ENCODE measurements at places on chromosomes 3 and 15.

DNA sequence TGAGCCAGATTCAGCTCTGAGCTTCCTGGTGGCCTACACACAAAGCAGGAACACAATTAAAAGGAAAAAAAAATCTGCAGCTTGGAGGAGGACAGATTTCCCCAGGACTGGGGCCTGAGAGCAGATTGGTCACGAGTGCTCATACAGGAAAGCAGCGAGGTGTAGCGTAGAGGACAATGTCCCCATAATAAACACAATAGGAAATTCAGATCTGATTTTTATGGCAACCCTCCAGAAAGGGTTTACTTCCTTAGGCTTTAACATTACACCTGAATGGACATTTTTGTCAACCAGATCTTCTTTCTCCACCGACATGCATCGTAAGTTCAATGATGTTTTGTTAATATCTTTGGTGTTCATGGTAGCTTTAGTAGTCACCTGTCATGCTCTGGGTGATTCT, 23.3 kb downstream of the SLC6A20 start:
- no peak for DNase-seq

DNA sequence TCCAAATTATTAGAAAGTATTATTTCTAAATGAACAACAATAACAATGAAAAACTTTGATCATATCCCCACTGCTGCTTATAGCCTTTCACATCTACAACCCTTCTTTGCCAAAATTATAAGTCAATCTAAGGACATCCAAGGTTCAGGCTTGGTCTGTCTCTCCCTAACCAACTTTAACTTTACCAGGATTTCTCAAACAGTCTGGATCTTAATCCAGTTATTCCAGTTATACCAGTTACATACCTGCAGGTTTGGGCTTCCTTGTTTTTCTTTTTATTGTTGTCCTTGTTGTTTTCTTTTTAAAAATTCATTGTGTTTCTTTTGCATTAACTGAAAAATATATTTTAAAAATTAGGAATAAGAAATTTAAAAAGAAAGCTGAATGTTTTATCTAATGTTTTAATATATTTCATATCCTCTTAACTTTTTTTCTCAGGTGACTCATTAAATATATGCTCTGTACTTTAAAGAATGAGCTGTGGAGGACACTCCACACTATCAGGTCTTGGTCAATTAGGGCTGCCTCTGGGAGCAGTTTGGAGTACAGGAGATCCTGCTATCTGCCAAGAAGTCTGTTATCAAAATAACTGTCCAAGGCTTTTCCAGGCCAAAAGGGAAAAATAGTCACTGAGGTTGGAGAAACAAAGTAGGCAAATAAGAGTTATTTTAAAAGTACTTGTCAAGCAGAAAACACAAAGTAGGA, 421.4 kb downstream of the EPHA6 start:
- DNase-seq: no peak

- DNase-seq: no peak
These were observed 25.5 kb downstream of the GLDN start for GRCh38 chr15:51366920-51367319.

DNA sequence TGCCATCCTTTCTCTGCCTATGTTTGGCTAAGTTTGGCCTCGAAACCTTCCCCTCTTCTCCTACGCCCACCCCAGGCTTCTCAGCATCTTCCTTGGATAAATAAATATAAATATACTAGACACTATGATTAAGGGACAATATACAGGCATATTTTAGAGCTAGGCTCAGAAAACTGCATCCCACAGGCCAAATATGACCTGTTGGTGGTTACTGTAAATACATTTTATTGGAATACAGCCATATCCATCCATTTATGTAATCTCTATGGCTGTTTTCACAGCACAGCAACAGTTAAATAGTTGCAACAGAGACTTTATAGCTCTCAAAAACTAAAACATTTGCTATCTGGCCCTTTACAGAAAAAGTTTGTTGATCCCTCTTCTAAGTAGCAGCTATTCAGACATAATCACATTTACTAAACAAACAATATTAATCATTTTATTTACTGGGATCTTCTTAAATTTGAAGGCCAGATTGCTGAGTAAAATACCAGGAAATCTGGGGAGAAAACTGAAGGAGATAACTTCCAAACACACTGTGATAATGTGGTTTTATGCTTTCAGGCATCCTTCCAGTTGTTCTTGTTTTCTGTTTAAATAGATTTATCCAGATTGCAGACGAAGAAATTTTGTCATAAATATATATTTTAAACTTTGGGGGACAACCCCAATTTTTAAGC, 269.7 kb upstream of the THRB start:
- DNase-seq: no peak

DNA sequence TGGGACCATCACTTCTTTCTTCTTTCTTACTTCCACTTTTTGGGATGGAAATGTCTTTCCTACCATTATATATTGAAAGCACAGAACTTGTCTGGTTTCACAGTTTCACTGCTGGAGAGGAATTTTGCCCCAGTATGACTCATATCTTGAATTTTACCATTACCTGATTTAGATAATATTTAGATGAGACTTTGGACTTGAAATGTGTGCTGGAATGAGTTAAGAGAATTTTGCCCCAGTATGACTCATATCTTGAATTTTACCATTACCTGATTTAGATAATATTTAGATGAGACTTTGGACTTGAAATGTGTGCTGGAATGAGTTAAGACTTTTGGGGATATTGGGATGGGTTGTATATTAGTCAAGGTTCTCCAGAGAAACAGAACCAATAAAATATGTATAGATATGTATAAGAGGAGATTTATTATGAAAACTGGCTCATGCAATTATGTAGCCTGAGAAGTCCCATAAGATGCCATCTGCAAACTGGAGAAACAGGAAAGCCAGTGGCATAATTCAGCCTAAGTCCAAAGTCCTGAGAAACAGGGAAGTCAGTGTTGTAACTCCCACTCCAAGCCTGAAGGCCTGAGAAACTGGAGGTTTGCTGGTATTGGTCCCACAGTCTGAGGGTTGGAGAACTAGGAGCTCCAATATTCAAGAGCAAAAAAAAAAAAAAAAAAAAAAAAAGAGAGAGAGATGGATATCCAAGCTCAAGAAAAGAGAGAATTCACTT, 1029.2 kb downstream of the EPHA3 start:
- DNase-seq: no peak

GRCh38 chr15:81071120-81071519, 63.0 kb upstream of the CFAP161 start:
- no peak for DNase-seq

GRCh38 chr3:113890256-113890900, 51.8 kb downstream of the GRAMD1C start:
- DNase-seq: no peak

- DNase-seq: no peak
These were observed 123.6 kb upstream of the GAP43 start for GRCh38 chr3:115499666-115500065.

- no peak for DNase-seq
These were observed 646.9 kb upstream of the LMCD1 start for GRCh38 chr3:7854721-7855120.

DNA sequence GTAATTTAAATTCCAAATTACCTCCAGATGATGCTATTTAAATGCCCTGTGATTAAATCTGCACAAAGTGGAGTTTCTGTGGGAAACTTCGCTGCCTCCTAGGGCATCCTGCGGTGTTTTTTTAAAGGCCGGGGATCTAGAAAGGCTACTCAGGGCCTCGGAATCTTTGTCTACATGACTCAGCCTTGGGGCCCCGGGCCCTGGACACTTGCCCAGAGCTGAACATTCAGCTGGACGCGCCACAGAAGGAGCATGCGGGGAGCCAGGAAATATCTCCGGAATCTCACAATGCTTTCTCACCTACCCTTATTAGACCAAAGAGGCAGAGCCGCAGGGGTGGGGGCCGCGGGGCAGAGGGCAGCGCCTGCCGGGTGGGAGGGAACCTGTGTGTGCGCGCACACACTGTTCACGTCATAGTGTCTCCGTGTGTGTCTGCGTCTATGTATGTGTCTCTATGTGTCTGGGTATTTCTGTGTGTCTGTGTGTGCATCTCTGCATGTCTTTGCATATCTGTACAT, 145.5 kb upstream of the TPM1 start:
- no peak for DNase-seq

GRCh38 chr3:71254281-71255057, 329.1 kb downstream of the FOXP1 start:
- no peak for DNase-seq

DNA sequence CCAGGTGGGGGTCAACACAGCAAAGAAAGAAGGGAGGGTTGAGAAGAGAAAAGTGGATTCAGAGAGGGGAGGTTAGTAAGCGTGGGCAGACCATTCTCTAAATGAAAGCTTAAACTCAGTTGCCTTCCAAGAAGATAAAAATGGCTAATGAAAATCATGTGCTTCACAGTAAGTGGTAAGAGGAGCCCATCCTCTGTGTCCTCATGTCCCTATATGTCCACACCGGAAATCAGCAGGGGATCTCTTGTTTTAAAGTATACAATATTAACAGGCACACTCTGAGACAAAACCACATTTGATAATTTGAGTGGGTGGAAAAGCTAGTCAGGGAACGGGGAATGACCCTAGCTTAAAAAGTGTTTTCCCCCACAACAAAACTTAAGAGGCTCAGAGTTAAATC, 4.4 kb upstream of the FOXP1 start:
- DNase-seq: no peak

- DNase-seq: no peak
These were observed 945 bp downstream of the VIPR1 start for GRCh38 chr3:42503251-42503924.

DNA sequence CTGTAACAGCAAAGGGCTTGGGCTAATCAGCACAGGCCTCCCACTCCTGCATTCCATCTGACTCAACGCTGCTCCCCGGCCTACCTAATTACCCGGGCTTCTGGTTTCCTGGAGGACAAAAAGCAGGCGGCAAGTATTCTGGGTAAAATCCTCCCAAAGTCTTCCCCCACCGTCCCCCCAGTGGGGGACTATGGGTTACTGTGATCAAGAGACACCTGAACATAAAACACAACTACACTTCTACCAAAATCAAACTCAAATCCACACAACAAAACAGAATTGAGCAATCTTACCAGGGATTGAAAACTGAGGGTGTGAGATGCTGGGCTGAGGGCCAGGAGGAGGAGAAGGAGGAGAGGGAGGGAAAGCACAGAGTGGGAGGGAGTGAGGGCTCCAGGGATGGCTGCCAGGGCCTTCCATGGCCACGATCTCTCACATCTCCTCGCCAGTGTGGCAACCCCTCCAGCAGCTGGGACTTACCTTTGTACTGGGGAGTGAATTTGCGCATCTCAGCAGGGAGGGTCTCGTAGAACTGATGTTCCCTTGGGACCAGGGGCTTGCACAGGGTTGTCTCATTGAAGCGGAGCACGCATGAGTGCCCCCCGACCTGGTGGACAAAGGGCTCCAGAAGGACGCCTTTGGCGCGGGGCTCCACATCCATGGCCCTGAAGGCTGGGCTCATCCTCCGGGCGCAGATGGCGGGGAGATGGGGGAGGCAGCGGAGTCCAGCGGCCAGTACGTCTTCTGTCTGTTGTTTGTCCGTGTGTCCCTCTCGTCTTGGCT, 9.1 kb upstream of the NCKIPSD start:
- DNase-seq: no peak

DNA sequence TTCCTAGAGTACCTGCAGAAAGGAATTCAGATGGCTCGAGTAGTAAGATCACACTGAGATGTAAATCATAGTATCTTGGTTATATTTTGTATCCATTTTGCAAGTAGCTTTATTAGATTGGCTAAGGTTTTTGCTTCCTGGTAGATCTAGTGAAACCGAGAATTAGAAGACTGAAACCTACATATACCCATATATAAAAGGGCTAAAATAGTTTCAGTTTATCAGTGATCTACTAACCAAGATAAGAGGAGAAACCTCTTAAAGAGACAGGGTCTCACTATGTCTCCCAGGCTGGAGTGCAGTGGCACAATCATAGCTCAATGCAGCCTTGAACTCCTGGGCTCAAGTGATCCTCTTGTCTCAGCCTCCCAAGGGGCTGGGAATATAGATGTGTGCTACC, 135.3 kb downstream of the PCCB start:
- no peak for DNase-seq

GRCh38 chr3:117788061-117788460, 1078.5 kb downstream of the TUSC7 start:
- no peak for DNase-seq

- no peak for DNase-seq
These were observed 6.8 kb downstream of the LTK start for GRCh38 chr15:41506796-41507341.

DNA sequence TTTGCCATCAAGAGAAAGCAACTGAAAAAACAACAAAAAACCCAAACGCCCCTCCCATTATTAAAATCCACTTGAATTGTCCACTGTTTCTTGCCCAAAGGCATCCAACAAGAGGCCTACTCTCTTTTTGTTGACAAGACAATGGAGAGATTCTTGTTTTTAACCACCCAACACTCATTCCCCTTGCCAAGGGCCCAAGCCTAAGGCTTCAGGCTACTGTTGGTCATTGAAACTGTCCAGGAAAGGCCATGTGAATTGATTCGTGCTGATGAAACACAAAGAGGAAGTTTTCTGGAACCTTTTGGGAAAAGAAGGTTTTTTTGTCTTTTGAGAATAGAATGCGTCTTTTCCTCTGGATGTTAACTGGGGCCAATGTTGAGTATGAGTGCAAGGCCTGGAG, 157.4 kb upstream of the PFN2 start:
- no peak for DNase-seq

DNA sequence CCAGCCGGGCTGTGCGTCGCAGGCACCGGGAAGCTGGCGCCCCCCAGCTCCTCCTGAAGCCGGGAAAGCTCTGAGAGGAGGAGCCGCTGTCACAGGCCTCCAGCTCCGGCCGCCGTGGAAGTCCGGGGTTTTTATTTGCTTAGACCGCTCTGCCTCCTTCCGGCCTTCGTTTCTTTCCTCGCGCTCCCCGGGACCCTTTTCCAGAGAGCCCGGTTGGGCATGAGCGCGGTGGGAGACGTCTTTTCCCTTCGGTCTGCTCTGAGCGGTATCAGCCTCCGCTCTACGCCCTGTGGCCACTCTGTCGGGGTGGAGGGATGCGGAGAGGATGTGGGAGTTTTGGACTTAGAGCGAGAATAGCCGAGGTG, 559 bp downstream of the SENP5 start:
- DNase-seq: no peak

GRCh38 chr15:51697163-51697562, 15.9 kb downstream of the SCG3 start:
- no peak for DNase-seq

Data from activated T-helper 1 cell treated with Interleukin-2 at 50 U/mL for 16 hours (primary cell).